ENCODE measurements at places on chromosomes 6 and 20.

GRCh38 chr20:57716901-57717300, 7.1 kb upstream of the PMEPA1 start:
- no peak for DNase-seq

- DNase-seq, result no peak
Measured at GRCh38 chr20:61805365-61805764, 260.3 kb downstream of the TAF4 start.

DNA sequence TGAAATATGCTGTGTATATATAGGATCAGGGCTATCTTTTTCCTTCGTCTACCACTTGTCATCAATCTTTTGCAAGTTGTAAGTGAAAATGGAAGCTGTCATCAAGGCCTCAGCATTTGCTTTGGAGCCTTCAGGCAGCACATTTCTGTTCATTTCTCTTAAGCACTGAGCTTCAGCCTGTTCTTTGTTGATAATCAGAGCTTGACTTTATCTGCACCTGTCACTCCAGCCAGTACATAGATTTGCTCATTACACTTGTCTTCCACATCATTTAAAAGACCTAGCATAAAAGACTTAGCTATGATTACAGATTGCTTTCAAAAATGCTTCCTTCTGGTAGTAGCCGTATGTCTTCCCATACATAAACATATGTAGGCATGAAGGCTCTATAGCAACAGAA, 189.8 kb upstream of the GRIK2 start:
- DNase-seq, result no peak

DNA sequence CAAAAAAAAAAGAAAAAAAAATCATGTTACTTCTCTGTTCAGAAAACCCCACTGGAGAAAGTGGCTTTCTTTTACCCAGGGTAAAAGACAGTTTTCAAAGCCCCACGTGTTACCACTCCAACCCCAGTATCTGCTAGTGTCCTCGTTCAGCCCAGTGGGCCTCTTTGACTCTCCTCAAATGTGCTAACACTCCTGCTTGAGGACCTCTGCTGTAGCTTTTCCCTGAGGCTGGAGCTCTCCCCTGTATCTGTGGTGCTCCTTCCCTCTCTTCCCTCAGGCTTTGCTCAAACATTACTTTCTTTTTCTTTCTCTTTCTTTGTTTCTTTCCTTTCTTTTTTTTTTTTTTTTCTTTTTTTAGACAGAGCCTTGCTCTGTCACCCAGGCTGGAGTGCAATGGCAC, 15.3 kb downstream of the SEC23B start:
- no peak for DNase-seq

DNA sequence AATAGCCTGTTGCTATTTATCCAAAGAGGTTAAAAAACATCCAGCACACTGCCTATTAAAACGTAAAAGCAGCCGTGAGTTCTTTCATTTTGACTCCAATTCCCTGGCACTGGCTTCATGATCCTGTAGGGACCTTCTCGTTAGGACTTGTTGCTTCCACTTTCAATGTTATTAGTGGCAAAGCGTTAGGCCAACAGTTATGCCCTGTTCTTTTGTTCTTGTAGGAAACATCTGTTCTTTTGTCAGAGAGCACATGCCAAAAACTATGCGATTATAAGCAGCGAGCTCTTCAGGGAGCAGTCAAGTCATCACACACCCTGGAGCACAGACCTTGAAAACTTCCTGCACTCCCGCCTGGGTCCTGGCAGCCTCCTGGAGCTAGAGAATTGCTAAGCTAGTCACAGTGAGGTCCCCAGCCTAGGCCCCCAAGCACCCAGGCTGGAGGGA, 609.5 kb upstream of the ARID1B start:
- no peak for DNase-seq

DNA sequence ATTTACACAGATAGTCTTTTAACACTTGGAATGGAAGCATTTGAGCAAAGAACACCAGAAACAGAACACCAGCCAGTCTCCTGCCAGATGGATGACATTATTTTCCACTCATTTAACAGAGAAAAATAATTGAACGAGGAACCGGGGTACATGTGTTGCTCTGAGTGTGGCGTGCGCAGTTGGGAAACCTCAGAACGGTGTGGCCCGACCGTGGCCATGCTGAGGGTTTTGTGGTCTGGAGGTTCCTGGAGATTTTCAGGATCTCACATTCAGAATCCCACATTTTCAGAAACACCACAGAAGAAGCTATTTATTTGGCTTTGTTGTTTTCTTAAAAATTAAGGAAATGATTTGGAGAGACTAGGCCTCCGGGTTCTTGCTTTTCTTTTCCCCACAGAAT, 126.9 kb upstream of the QKI start:
- no peak for DNase-seq

DNA sequence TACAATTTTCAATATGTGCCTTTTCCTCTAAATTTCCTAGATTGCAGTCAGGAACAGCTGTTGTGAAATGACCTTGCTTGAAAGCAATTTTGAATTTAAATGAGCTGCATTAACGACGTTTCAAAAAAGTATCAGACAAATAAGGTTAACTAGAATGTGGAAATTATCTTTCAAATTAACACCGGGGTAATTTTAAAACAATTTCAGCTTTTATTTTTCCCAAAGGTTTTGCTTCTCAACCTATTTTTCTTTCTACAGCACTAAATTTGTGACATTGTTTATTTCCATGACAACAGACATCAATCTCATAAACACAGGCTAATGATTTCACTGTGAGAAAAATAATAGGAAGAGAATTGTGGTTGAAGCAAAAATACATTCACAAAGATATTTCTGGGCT, 38.5 kb downstream of the COL12A1 start:
- no peak for DNase-seq

- no peak for DNase-seq
Measured at GRCh38 chr20:60490217-60491050, 532.2 kb downstream of the CDH26 start.

DNA sequence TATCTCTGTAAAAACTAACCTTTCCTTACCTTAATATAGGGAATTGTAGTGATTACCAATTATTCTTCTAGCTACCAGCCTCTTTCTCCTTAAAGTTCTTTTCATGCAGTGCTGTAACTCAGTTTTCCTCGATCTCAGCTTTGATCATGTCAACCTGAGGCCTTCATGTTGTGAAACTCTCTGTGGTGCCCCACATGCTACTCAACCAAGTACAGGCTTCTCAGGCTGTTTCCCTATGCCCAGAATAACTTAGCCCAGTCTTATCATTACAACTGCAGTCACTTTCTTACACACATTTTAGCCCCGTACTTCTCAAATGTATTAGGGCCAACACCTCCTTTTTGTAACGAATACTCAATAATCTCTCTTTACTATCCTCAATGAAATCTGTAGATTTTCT, 90.1 kb upstream of the SUPT3H start:
- DNase-seq, result no peak

DNA sequence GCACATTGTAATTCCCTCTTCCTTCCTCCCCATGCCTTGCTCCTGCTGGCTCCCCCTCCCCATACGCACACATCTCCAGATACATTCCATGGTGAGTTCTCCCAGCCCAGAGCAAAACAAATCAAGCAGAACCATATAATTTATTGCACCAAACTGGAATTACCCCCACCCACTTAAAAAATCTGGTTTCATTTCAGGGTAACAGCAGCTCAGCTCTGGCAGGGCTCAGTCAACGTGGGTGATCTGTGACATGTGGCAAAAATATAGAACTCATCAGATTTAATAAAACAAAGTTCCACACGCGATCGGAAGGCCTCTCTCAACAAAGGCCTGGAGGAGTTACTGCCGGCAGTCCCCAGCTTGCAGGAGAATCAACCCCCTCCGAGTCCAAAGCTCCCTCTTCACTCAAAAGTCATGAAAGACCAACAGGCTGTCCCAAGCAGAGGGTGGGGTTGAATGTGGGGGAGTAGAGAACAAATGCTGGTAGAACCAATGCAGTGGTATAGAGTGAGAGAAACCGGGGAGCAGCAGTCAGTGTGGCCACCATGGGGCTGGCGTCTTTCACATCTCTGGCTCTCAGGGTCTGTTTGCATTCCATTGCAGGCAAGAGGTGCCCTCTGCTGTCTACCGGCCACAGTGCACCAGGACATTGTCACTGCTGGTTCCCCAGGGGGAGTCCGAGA, 323.3 kb upstream of the NT5E start:
- no peak for DNase-seq

- no peak for DNase-seq
Measured at GRCh38 chr6:40805336-40805735, 218.2 kb upstream of the LRFN2 start.

GRCh38 chr20:17485017-17485416, 46.2 kb downstream of the BFSP1 start:
- DNase-seq, result no peak

DNA sequence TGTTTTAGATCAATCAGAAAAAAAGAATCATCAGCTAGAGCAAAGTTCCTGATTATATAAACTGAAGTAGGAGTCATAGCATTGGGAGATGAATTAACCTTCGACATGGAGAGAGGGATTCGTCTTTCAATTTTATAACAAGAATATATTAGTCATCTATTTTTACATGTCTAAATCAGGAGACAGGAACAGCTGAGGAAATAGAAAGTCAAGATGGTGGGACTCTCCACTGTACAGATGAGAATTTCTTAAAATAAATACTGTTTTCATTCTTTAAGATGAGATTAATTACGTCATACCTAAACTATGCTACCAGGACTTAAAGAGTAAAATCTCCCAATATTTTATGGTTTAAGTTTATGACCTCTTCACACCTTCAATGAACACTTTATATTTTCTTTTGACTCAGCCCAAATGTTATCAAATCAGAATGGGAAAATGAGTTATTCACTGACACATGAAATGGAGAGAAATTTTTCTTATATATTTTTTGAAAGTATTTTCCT, 1137.7 kb downstream of the EPHA7 start:
- no peak for DNase-seq

DNA sequence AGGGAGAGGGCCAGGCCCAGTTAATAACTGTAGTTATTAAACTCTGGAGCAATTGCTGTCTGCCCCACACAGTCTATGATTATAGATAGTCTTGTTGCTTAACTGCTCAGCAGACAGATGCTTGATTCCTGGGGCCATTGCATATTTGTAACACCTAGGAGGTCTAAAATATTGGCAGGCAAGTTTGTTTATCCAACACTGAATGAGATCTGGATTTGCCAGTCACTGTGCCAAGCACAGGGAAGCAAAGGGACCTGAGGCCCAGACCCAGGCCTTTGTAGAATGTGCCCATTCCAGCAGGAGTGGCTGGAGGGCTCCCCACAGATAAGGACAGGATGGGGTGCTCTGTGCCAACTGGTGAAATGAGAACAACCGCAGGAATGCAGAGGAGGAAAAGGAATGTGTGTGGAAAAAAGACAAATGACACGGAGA, 17.6 kb upstream of the ENTPD6 start:
- no peak for DNase-seq

DNA sequence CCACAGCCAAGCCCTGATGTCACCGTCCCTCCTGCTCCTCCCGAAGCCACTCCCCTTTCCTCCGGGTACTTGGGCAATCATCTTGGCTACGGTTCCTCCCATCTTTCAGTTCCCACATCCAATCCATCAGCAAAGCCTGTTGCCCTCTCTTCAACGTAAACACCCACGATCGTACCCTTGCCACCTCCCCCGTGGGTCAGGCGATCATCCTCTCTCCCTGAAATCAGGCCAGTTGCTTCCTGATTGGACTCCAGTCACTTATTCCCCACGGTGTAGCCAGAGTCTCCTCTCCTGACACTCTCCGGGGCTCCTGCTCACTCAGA, 44.5 kb downstream of the SULF2 start:
- DNase-seq, result no peak

- no peak for DNase-seq
Measured at GRCh38 chr6:15936503-15936902, 192.4 kb upstream of the MYLIP start.

- DNase-seq, result no peak
Measured at GRCh38 chr6:12288211-12288618, 1.9 kb upstream of the EDN1 start.

- DNase-seq, result no peak
Measured at GRCh38 chr20:63124092-63124781, 91.7 kb downstream of the YTHDF1 start.

GRCh38 chr6:88763160-88763559, 200.3 kb downstream of the RNGTT start:
- DNase-seq, result no peak

- DNase-seq, result no peak
Measured at GRCh38 chr6:32643904-32644303, 6.7 kb downstream of the HLA-DQA1 start.

DNA sequence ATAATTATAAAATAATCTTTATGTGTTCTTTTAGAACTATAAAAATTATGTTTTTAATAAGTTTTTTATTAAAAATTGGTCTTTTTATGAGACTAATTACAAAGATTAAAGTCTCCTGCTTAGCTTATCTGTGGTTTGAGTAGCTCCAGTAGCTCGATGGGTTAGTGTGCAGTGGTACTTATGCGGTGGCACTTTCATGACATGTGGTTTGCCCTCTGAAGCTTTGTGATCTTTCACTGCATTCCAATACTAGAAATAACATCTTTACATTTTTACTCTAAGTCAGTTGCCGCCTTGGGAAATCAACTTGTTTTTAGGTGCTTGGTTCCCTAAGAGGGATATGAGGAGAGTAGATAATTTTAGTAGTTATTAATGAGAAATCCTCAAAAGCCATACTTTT, 699.5 kb upstream of the FLRT3 start:
- DNase-seq, result no peak

- DNase-seq, result no peak
Measured at GRCh38 chr20:10837901-10838300, 164.1 kb upstream of the JAG1 start.

DNA sequence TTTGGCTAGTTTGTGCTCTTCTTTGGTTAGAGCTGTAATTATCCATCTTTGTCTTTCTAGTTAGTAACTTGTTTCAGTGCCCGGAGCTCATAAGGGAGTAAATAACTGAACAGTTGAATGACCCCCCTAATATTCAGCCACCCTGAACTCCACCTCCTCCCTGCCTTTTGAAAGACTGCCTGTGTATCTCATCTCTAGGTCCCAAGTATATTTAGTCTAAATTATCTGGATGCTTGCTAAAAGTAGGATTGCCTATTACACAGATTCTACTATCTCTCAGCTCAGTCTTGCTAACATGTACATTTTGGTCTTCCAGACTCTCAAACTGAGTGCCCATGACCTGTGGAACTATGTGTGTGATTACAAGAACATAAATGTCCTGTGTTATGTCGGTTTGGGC, 145.9 kb downstream of the GJA1 start:
- no peak for DNase-seq

DNA sequence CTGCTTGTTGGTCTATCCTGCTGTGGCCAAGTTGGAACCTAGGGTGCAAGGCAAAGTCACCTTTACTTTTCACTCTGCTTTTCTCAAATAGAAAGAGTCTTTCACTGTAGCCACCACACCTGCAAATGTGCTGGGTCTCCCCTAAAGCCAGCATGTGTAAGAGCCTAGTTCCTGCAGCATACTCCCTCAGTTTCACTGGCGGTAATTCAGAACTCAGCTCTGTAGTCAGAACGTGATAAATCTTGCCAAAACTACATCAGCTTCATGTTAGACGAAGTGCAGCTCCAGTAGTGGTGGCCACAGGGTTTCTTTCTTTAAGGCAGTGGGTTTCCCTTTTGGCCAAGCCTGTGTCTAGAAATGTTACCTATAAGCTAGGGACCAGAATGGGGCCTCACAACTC, 72.0 kb upstream of the HMGCLL1 start:
- no peak for DNase-seq

- DNase-seq, result no peak
Measured at GRCh38 chr20:20371681-20372080, 3.8 kb downstream of the INSM1 start.

GRCh38 chr6:106448000-106448426, 87.5 kb downstream of the CRYBG1 start:
- DNase-seq, result peak; percentile 63
